ENCODE measurements at places on chromosomes 16 and 17. TPM values are rescaled to one million over a fixed set of nuclear protein-coding genes. Genes with fewer than 3 reads are reported as not detected.

DNA sequence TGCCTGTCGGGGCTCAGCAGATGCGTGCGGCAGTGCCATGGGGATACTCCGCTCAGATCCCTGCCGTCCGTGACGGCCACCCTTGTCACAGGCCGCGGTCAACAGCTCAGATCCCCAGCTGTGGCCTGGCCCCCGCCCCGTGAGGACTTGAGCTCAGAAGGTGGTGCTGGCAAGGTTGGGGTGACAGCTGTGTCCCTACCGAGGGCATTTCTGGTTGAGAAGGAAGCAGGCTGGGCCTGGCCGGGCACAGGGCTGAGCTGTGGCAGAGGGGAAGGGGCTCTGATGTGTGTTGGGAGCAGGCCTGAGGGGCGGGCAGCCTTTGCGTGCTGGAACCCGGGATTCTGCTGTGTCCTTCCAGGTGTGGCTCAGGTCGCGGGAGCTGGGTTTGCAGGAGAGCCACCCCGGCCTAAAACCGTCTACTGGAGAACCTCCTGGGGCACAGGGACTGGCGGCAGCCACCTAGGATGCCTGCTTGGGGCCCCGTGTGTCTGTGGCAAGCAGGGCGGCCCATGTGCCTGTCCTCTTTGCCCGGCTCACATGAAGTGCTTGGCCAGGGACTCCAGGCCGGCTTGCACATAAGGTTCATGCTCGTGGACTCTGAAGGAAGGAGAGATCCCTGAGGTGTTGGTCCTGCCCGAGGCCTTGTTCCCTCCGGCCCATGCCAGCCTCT lies 5.1 kb downstream of the UBE2I start:
- no peaks in the 10 kb centered on the region for H3K27me3 ChIP-seq
- H3K4me1 ChIP-seq = peaks cover 23% of the 10 kb centered on the region
- no peak for DNase-seq
- H3K27ac ChIP-seq = no peak overlapping the region
- peaks cover 27% of the 10 kb centered on the region for H3K36me3 ChIP-seq
- H3K4me3 ChIP-seq = no peak overlapping the region

Gene NRN1L
- 0.66 TPM for total RNA-seq

Gene LRRC36
- total RNA-seq = 0.36 TPM

Gene CCL14
- total RNA-seq = not detected

DNA sequence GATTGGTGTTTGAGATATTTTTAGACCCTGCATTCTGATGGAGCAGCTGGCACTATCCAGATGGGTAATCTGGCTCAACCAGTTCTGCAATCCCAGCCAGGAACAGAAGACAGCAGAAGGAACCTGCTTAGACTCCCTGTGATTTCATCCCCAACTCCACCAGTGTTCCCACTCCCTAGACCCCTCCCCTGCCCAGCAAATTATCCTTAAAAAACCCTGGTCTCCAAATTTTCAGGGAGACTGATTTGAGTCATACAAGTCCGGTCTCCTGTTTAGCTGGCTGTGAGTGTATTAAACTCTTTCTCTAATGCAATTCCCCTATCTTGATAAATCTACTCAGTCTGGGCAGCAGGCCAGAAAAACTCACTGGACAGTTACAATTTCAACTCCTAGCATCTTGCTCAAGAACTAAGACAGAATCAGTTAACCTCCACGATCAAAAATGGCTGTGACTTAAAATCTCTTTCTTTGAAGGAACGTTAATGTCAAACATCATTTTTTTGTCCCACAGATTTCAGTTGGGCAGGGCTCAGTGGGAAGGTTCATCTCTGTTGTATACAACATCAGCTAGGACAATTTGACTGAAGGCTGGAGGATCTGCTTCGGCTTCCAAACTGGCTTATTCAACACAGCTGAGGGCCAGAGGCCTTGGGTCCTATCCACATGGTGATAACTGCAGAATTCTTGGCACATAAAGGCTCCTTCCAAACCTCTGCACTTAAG lies 4.9 kb upstream of the RBL2 start:
- no peak overlapping the region for H3K4me3 ChIP-seq
- H3K27ac ChIP-seq = peak overlapping the region; percentile 93
- no peaks in the 10 kb centered on the region for H3K27me3 ChIP-seq

GRCh38 chr17:18246880-18247612 lies 11.5 kb downstream of the FLII start:
- H3K4me1 ChIP-seq = peaks cover 13% of the 10 kb centered on the region
- peak overlapping the region; percentile 63 for H3K4me3 ChIP-seq
- H3K27me3 ChIP-seq = no peaks in the 10 kb centered on the region
- peaks cover 25% of the 10 kb centered on the region for H3K36me3 ChIP-seq
- DNase-seq = peak; percentile 57

GRCh38 chr16:17512636-17513220 lies 42.0 kb upstream of the XYLT1 start:
- no peak overlapping the region for H3K4me3 ChIP-seq
- no peak overlapping the region for H3K27ac ChIP-seq
- H3K36me3 ChIP-seq = no peaks in the 10 kb centered on the region
- H3K27me3 ChIP-seq = peaks cover 2% of the 10 kb centered on the region
- no peak for DNase-seq

DNA sequence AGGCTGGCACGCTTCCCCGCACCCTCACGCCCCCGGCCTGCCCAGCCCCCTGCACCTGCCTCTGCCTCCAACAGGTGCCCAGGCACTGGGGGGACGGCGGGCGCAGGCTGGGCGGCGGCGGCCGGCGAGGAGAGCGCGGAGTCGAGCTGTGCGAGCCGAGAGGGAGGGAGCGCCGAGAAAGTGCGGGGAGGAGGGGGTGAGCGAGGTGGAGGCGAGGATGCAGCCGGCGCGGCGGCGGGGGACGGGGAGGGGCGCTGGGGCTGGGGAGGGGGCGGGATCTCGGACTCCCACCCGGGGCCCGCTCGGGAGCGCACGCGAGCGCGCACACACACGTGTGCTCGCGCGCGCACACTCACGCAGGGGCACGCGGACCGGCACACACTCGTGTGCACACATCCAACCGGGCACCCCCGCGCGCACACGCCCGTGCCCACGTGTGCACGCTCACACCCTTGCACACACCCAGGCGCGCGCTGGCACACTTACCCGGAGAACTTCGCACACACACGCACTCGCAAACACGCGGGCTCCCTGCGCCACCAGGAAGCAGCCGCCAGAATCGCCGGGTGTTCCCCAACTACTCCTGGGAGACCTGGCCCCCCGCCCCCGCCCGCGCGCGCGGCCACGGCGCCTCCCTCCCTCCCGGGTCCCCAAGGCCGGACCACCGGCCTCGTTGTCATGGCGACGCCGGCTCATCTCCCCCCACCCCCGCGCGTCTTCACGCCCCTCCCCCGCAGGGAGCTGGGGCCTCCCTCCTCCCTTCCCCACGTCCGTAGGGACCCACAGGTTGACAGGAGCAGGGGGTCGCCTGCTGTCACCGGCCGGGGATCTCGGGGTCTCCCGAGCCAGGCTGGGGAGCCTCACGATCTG lies at the start of gene DOC2A:
Gene DOC2A (minus strand): TSS at position 184 of the 870 bp plus-strand sequence. CDS start 805 bp downstream, outside the sequence.
- H3K27me3 ChIP-seq = peaks cover 46% of the 10 kb centered on the region
- no peak within 1 kb of the TSS for H3K27ac ChIP-seq
- no peaks in the 10 kb centered on the region for H3K36me3 ChIP-seq
- peak; percentile 65 for DNase-seq

GRCh38 chr17:79148584-79148983 lies 74.0 kb downstream of the ENGASE start:
- no peak for DNase-seq
- H3K4me3 ChIP-seq = no peak overlapping the region
- H3K27ac ChIP-seq = no peak overlapping the region
- no peaks in the 10 kb centered on the region for H3K4me1 ChIP-seq

Gene GPRC5C
- total RNA-seq = 44.2 TPM

GRCh38 chr17:57645950-57646665 lies 99.0 kb downstream of the CCDC182 start:
- no peak overlapping the region for H3K4me3 ChIP-seq
- peaks cover 3% of the 10 kb centered on the region for H3K36me3 ChIP-seq
- no peaks in the 10 kb centered on the region for H3K27me3 ChIP-seq
- DNase-seq = no peak
- H3K4me1 ChIP-seq = peaks cover 5% of the 10 kb centered on the region
- H3K27ac ChIP-seq = no peak overlapping the region

DNA sequence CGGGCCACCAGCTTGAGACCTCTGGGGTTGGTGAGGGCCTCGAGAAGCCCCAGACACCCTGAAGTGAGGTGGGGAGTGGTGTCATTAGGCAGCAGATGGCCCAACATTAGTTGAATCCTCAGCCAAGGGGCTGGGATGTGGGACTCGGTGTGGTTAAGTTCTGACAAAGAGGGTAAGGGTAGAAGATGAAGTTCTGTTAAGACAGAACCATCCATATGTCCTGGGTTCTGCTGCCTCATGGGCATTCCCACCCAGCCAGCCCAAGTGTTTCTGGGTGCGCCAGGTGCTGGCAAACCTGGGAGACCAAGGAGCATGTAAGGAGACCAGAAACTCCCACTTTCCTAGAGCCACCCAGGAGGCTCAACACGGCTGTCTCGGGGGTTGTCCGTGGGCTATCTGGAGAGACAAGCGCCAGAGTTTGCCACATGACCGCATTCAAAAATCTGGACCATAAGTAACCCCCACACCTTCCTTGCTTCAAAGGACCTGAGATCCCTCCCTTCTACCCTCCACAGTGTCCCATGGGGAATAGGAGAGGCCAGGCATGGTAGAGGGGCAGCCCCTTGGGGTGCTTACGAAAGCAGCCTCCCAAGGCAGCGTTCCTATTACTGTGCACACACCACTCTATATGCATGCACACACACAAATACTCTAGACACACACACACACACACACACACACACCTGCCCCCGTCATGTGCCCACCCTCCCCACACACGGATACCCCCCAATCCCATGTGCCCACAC lies 128.7 kb downstream of the C16orf78 start:
- no peak for DNase-seq
- H3K36me3 ChIP-seq = no peaks in the 10 kb centered on the region
- H3K4me1 ChIP-seq = peaks cover 4% of the 10 kb centered on the region
- no peaks in the 10 kb centered on the region for H3K27me3 ChIP-seq
- H3K4me3 ChIP-seq = no peak overlapping the region

DNA sequence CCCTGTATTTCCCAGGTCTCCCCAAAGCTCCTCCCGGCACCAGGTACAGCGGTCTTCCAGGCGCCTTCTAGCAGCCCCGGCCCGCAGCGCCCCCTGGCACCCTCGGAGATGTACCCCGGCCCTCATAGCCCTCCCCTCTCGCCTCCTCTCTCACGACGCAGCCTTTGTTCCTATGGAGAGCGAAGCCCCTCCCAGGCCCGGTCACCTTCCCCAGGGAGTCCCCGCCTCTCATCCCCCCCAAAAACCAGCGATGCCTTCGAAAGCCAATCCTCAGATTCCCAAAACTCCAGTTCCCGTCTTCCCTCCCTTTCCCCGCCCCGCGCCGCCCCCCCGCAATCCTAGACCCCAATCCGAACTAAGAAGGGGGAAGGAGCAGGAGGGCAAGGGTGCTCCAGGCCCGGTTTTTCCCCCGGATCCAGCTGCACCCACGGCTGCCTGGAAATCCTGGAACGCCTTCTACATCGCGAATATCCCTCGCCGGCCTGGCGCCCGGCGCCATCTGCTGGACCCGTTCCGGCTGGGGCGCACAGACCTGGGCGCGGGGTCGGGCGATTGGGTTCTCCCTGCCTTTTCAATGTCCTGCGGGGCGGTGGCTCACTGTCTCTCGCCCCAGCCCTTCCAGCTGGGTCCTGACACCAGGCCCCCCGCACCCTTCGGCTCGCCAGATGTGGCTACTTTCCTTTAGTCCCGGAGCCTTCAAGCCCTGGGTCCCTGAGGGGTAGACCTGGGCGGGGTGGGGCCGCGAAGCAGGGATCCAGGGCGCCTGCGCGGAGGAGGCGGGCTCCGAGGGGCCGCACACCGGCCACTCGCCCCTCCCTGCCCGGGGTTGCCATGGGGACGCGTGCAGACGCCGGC lies at the start of gene DNAH2:
Gene DNAH2 (plus strand): TSS at position 844 of the 855 bp plus-strand sequence. CDS start 1,991 bp downstream, outside the sequence.
- peaks cover 52% of the 10 kb centered on the region for H3K27me3 ChIP-seq
- H3K4me3 ChIP-seq = peak within 1 kb of the TSS; percentile 86
- H3K4me1 ChIP-seq = peaks cover 21% of the 10 kb centered on the region
- DNase-seq = peak; percentile 87

DNA sequence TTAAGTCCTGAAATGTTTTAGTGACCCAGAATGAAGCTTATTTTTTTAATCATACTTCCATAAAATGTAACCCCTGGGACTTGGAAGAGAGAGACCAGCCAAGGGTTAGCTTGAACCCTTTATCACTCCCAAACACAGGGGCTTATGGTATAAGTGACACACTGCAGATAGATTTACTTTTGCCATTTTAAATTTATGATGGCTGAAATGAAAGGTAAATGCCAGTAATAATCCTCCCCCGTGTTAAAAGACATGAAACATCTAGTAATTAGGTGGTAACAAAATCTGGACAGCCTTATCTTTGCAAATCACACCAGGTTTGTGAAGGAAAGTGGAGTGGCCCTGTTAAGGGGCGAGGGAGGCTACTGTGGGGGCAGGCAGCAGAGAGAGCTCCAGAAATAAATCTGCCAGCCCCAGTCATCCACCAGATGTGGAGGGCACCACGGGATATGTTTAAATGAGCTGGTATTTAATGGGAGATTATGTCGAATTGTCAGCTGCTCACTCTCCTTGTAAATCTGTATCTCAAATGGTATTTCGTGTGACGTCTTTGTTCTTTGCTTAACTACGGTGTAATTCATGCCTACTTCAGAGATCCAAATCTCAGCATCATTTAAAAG lies 326.5 kb downstream of the WWOX start:
- H3K27ac ChIP-seq = no peak overlapping the region
- peaks cover 4% of the 10 kb centered on the region for H3K36me3 ChIP-seq
- peaks cover 17% of the 10 kb centered on the region for H3K4me1 ChIP-seq
- no peaks in the 10 kb centered on the region for H3K27me3 ChIP-seq
- H3K4me3 ChIP-seq = no peak overlapping the region

Gene SLFN14
- total RNA-seq = not detected

- H3K27ac ChIP-seq = peak overlapping the region; percentile 99
- H3K27me3 ChIP-seq = no peaks in the 10 kb centered on the region
- peaks cover 70% of the 10 kb centered on the region for H3K4me1 ChIP-seq
- DNase-seq = no peak
- H3K4me3 ChIP-seq = peak overlapping the region; percentile 92
Observed at GRCh38 chr17:18315562-18315922, 449 bp downstream of the SMCR8 start.

Gene PRR29
- total RNA-seq = 1.9 TPM

DNA sequence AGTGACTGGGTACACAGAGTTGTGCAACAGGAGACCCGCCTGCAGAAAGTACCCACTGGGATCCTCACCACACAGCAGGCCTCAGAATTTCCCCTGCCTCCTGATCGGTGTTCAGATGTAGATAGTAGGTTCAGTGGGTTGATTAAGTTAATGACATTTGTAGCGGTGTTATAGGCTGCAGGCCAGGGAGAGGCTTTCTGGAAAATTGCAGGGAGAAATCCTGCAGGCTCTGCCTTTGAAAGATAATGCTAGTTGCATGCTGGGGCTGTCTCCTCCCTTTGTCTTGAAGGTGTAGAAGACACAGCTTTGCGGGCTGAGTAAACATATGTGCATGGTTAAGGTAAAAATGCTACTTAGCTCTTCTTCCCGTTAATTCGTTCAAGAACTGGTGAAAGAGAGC lies 406.3 kb upstream of the RBFOX1 start:
- peaks cover 32% of the 10 kb centered on the region for H3K4me1 ChIP-seq
- no peak overlapping the region for H3K4me3 ChIP-seq
- no peaks in the 10 kb centered on the region for H3K36me3 ChIP-seq
- DNase-seq = no peak
- H3K27me3 ChIP-seq = no peaks in the 10 kb centered on the region
